ENCODE measurements at places on chromosomes 2 and 18.

- DNase-seq = peak; percentile 54
Measured at GRCh38 chr2:180679693-180680092, 300.7 kb upstream of the UBE2E3 start.

DNA sequence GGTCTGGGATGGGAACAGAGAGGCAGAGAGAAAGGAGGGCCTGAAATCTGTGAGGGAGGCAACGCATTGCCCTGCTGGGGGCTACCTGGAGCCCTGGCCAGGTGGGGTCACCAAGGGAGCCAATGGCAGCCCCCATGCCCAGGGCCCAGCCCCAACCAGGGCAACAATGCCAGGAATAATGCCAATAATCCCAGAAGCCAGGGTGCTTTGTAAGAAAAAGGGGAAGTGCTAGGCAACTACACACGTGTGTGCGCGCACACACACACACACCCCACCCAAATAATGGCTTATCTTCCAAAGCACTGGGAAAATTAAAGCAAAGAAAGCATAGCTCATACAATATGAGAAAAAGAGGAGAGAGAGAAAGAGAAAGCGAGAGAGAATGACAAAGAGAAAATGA, 7.0 kb upstream of the CLEC4F start:
- no peak for DNase-seq

- DNase-seq = no peak
Measured at GRCh38 chr2:239258248-239258647, 142.6 kb downstream of the HDAC4 start.

DNA sequence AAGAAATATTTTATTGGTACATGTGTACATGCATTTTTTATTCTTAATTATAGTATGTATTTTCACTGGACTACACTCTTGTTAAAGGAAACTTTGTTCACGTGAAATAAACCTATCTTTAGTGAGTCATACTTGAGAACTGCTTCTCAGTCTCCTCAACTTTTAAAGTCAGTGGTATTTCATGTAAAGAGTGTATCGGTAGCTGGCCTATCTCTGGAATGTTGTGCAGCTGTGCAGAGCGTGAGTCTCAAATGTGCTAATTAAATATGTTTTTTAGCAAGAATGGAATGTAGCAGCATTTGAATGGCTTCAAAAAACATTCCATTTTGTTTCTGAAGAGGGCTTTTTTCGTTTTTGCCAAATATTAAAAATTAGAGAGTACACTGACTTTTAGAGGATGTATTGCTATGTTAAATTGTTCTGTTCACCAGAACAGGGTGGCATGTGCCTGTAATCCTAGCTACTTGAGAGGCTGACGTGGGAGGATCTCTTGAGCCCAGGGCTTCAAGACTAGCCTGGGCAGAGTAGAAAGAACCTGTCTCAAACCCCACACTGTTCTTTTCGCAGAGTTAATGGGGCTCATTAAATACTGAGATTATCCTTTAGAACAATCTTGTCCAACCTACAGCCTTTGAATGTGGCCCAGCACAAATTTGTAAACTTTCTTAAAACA, 14.3 kb downstream of the SPTBN1 start:
- peak; percentile 73 for DNase-seq

DNA sequence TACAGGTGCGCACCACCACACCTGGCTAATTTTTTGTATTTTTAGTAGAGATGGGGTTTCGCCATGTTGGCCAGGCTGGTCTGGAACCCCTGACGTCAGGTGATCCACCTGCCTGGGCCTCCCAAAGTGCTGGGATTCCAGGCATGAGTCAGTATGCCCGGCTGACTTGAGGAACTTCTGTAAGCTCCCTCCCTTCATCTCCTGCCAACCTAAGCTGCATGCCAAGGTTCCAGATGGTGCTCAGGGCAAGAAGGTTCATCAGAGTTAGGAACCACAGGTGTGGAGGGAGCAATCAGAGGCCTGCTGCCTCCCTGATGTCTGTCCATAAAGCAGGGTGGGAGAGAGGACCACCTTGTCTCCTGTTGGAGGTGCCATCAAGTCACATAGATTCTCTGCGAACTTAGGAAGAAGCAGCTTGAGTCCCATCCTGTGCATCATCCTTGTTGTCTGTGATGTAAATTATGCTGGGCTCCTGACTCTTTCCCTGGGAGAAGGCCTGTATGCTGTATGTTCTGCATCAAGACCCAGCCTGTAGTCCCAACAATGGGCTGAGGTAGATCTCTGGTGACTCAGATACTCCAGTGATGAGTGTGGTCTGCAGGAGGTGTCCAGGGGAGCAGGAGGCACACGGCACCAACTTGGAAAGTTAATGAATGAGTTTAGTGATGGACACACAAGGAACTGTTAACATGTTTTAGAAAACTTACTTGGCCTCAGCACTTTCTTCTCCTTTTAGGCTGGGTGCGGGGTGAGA, 53.1 kb downstream of the TMEM17 start:
- DNase-seq = no peak

DNA sequence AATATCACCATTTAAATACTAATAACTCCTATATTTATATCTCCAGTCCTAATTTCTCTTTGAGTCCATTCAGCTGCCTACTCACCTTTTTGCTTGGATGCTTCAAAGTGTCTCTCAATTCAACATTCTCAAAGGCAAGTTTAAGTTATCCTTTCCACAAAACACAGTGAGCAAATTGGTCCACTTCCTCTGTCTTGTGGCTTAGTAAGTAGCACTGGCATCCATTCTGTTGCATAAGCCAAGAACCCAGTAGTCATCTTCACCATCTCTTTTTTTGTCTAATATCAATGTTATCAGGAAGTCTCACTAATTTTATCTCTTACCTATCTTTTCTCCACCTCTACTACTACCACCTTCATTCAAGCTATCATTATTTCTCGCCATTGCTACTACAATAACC, 27.4 kb upstream of the IL1RL1 start:
- DNase-seq = no peak

DNA sequence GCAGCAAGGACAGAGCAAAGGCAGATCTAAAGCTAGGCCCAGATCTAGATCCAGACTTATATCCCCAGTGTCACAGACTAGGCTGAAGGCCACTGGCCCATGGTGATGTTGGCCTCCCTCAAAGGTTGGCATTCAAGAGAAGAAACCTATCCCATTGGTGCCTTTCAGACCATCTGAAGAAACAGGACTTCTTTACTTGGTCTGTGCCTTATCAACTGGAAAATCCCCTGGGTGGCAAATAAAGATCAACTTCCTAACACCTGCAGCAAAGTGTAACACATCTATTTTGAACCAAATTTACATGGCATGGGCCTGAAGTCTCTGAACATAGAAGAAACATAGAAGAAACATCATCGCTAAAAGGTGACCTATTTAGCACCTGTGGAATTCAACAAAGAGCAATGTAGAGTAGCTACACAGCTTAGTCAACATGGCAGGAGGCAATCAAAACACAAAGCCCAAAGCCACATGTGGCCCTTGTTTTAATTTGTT, 35.8 kb downstream of the METTL4 start:
- DNase-seq = no peak

GRCh38 chr2:100234141-100234540, 88.2 kb downstream of the LONRF2 start:
- DNase-seq = peak; percentile 13

- no peak for DNase-seq
Measured at GRCh38 chr2:29742656-29743055, 178.7 kb downstream of the ALK start.

DNA sequence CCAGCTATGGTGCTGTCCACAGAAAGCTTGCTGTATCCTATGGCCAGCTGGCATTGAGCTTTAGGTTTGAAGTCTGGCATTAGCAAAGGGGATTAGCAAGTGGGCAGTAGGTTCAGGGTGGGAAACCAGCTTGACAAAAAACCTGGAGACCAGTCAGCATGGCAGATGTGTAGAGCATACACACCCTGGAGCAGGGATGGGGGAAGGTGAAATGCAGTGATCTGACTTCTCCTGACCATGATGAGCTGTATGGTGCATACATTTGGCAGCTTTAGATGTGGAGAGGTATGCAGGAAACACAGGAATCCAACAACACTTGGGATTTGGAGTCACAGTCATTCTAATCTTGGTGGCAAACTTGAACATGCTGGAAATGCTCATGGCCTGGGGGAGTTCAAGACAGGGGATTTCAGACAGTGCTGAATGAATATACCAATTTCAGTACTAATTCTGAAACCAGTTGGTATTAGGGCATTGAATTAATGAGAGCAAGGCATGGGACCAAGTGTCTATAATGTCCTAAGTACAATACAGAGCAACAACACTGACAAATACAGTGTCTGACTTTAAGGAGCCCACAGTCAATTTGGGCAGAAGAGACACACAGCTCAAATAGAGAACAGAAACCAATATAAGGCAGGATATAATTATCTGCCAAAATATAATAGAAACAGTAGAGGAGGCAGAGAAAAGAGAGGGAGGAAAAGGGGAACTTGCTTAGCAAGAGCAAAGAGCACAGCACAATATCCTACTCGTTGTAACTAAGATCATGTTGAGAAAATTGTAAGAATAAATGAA, 11.8 kb downstream of the ARHGAP15 start:
- DNase-seq = no peak

- peak; percentile 90 for DNase-seq
Measured at GRCh38 chr2:16666449-16666801, 791 bp upstream of the CYRIA start.

GRCh38 chr2:168705534-168706470, 96.6 kb upstream of the NOSTRIN start:
- DNase-seq = peak; percentile 71

DNA sequence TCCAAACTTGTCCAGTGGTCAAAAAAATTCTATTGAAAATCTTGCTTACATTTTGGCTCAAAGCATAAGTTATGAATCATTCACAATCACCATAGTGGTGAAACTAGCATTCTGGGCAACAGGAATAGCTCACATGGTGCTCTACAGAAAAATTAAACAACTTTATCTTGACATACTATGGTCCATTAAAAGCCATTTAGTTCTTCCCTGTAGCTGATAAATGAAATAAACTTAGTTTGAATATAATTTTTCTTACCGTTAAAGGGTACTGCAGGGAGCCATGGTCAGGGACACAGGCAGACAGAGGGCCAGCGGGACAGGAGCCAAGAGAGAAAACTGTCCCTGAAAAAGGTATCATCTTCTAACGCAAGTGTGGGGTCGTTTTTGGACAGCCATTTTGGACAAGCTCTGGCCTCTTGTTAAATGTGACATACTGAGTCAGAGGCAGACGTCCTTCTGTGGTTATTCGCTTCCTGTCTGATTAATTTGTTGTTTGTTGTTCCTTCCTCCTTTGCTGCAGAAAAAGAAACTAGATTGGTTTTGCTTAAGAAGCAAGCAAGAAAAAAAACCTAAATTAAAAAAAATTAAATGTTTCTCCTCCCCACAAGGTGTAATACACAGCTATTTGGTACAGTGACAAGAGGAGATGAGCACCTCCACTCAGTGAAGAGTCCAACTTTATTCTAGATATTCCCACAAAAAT, at the start of gene WIPF1:
Gene WIPF1, minus strand, starts transcription at position 460 of the 703 bp plus-strand sequence. CDS start 12,231 bp downstream, outside the sequence.
- DNase-seq = peak; percentile 82

- no peak for DNase-seq
Measured at GRCh38 chr2:190941571-190941970, 61.0 kb downstream of the GLS start.

GRCh38 chr2:69998761-69999160, 37.3 kb upstream of the ASPRV1 start:
- DNase-seq = no peak

GRCh38 chr2:207825045-207825954, 55.6 kb upstream of the FZD5 start:
- DNase-seq = no peak

GRCh38 chr18:55903911-55904310, 315.9 kb upstream of the TCF4 start:
- DNase-seq = no peak

DNA sequence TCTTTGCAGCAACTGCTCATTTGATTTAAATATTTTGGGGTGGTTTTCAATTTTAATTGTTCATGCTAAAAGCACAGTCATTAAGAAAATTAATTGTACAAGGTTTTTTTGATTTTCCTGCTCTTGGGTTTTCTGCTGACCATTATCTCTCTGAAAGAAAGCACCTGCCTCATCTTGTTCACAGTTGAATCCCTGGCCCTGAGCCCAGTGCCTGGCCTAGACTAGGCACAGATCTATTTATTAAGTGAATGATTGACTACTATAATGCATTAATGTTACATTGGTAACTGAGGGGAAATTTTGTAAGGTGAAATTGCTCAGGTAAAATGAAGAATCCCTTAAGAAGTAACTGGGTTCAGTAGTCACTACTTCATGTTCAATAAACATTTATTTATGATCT, 22.0 kb downstream of the IL1RL2 start:
- no peak for DNase-seq

DNA sequence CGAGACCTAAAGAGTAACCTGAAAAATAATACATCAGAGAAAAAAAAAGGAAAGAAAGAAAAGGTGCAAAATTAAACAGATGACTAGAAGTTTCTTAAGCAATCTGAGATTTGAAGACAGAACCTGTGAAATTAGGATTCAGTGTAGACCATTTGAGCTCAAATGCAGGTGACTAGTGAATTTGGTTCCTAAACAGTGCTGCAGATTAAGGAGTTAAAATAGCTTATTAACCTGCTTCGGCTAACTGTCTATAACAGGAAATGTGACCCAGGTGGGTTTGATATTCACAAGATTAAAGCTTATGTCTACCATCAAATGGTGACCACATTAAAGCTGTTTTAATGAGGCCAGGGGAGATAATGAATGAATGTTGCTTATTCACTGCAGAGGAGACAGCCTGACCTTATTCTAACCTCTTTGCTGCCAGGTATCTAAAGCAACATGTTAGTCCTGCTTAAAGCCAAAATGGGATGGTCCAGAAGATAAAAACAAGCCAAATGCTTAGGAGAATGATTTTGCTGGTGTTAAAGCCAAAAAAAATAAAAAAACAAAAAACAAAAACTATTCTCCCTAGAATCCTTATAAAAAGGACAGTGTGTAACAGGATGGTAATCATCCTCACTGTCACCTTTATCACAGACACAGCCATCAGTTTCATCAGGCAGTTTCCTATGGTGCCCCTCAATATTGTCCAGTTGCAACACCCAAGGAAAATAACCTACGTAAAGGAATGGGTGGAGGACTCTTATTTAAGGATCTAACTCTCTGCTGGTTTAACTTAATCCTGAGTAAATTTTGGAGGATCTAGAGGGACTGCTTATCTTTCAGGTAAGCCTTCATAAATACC, 769.0 kb upstream of the ZEB2 start:
- no peak for DNase-seq

GRCh38 chr2:199057936-199058335, 399.8 kb downstream of the SATB2 start:
- no peak for DNase-seq

- DNase-seq = no peak
Measured at GRCh38 chr2:128628206-128628605, 309.5 kb upstream of the HS6ST1 start.

GRCh38 chr2:163878718-163879117, 142.9 kb upstream of the FIGN start:
- DNase-seq = peak; percentile 42

- DNase-seq = no peak
Measured at GRCh38 chr2:208172125-208172524, 8.7 kb upstream of the CRYGA start.

Data from fibroblast of pulmonary artery (primary cell).